ENCODE measurements at places on chromosomes 5 and 9.

DNA sequence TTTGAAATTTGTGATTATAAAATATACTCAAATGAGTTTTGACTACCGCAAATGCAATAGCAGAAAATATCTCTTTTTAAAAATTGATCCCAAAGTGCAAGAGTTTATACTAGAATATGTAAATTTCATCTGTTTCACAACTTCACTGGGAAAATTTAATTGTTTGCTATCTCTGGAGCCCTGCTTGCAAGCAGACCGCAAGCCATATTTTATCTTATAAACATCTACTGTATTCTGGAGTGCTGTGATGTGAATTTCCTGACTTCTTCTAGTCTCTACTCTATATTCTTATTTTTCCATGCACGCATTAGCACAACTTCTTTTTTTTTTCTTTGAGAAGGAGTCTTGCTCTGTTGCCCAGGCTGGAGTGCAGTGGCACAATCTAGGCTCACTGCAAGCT is 98.7 kb downstream of the DROSHA start:
- no peak for DNase-seq

GRCh38 chr9:97873425-97873824 is 20.4 kb downstream of the FOXE1 start:
- no peak for DNase-seq

- DNase-seq: no peak
Measured at GRCh38 chr5:78903861-78904260, 81.2 kb downstream of the ARSB start.

DNA sequence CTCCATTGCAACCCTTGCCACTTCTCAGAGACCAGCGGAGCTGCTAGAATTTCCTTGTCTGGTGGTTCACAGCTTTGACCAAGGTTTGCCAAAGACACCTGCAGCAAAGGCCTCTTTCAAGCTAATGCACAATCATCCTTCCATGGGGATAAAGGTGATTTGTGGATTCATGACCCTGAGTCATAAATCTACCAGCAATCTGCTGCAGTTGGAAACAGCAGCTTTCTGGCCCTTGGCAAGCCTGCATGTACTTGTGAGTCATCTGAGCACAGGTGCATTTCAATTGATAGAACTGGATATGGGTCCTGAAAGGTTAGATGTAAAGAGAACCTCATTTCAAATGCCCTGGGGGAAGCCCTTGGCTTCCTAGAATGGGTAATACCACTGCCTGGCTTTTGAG is 21.6 kb upstream of the TCF7 start:
- no peak for DNase-seq

- DNase-seq: no peak
Measured at GRCh38 chr9:129478961-129479630, 141.8 kb downstream of the C9orf50 start.

GRCh38 chr5:74156728-74157383 is 483.7 kb downstream of the ENC1 start:
- DNase-seq: no peak

DNA sequence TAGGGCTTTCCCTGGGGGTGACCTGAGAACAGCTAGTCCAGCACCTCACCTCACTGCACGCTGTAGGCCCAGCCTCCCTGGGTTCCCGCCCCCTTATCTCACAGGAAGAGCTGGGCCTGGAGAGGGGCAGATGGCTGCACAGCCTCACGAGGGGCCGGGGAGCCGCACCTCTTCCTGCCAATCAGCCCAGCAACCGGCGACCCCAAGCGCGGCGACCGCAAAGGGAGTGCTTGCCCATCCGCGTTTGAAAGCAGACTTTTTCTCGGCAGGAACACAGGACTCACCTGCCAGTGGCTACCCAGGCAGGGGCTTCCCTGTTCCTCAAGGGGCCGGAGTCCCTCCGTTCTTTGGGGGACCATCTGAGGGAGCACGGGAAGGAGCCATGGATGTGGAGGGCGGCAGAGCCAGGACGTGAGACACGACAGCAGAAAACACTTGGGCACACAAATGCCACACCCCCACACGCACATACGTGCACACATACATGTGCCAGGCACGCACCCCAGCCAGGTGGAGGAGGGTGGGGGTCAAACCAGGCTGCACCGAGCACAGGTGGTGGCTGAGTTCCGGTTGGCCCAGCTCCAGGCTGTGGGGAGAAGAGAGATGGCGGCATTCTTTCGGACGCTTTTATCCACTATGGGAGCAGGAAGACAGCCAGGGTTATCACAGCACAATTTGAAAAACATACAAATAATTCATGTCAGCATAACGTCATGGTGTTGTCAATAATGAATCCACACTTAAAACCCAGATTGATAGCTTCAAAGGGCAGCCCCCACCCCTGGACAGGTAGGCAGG is 11.3 kb downstream of the TMEM250 start:
- DNase-seq: peak; percentile 83

DNA sequence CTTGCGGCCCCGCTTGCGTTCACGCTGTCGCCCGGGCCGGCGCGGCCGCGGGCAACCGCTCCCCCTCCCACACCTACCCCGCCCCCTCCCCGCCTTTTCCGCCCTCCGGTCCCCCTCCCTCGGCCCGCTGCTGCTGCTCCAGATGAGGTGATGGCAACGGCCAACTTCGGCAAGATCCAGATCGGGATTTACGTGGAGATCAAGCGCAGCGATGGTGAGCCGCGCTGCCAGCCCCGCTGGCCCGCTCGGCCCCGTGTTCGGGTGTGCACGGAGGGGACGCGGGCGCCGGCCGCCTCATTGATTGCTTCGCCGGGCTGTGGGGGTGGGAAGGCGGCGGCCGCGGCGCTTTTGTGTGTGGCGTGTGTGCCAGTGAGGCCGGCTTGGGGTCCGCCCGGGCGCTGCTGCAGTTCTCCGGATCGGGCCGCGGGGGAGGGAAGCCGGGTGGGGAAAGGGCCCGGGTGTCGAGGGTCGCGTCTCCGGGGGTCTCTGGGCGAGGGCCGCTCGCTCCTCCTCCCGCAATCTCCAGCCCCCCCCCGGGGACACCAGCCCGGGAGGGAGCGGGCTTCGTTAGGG is 403 bp downstream of the KIF2A start:
- DNase-seq: peak; percentile 64

DNA sequence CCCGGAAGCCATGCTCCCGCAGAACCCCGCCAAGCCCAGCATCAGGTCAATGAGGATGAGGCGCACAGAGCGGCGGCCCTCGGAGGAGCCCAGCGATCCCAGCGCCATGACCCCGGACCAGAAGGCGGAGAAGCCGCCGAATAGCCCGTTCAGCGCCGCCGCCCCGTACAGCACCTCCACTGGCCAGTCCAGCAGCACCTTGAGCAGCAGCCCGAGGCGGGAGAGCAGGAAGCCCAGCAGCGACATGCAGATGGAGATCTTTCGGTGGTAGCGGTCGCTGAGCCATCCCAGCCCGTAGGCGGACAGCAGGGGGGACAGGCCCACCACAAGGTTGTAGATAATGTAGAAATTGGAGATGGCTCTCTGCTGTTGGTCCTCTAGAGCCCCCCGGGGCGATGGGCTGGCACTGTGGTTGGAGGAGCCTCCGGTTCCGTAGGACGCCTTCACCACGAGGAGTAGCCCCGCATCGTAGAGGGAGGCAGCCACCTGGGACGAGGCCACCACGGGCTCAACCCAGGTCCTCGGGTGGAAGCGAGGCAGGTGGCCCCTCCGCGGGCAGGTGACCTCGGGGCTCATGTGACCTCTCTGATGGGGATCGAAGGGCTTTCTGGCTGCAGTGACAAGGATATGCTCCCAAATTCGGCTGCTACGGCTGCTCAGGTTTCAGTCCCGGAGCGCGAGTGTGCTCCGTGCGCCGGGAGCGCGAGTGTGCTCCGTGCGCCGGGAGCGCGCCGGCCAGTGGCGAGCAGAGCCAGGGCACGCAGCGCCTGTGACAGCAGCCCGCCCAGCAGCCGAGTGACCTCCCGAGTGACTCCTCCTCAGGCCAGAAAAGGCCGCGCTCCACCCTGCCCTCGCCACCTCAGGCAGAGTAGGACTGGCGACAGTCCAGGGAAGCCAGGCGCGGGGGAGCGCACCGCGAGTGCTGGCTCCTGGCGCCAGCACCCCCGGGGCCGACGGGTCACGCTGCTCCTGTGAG is at the start of gene SLC46A2:
Gene SLC46A2 (minus strand): TSS at position 771 of the 976 bp plus-strand sequence. CDS start 195 bp downstream, at position 576.
- no peak for DNase-seq

DNA sequence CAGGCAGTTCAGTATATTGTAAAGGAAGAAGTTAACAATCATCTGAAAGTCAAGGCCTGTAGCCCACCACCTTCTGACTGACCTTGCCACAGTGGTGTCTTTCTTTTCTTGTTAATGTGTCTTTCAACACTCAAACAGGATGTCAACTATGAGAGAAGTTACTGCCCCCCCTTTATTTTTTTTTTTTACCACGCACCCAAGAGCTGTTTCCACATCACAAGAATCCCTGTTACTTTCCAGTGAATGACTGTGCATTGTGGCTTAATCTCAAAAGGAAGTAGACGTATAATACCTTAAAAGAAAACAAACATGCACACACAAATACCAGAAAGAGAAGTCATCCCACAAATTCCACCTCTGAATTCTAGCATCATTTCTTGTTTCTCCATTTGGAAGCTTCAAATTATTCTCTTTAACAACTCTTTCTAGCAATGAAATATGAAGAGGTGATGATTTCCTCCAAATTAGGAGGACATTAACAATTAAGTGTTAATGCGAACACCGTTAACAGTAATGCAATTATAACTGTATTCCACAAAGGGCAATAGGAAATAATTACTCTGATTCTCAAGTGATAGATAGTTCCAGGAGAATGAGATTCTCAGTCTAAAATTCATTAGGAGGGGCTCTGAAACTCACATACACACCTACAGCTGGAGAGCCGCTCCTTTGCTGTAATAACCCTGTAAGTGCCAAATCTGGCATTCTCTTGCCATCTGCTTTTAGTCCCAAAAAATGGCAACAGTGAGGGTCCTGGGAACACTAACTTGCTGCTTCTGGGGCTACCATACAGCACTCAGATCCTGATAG is 201.0 kb downstream of the EFNA5 start:
- peak; percentile 69 for DNase-seq

DNA sequence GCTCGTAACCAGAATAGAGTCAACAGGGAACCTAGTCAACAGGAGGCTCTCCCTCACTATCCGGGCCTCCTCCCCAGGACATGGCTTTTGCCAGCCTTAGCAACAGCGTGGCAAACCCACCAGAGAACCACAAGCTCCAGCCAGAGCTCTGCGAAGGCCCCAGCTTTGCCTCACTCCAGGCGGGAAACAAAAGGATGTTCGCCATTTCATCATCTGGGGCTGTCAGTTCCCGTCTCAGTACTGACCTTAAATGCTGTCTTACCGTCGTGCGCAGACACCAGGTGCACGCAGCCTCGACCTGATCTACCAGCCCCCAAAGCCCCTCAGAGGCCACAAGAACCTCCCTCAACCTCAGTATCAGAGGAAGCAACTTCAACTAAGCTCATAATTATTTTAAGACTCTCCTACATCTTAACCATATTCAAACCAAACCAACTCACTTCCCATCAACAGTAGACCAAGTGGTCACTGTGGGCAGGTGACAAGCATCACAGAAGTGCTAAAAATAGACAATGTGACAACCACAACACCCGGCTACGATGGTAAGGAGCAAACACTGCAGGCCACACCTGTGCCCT is 71.4 kb downstream of the SEMA4D start:
- peak; percentile 87 for DNase-seq

GRCh38 chr5:134136771-134137170 is 22.3 kb downstream of the TCF7 start:
- DNase-seq: no peak

DNA sequence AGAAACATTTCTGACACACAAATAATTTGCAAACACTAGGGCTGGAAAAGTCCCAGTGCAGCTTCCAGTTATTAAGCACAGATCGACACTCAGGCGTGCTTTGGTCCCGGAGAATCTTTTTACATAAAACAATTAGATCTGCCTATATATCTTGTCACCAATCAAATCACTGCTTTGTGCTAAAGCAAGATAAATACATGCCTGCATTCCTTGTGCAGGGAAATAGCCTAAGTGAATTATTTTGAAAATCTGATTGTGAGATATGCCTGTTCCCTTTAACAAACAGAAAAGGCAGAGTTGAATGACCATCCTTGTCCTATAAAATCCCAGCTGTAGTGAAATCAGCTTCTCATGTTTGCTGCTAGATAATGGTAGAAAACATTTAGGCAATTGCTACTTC is 604.4 kb downstream of the CCDC171 start:
- no peak for DNase-seq

DNA sequence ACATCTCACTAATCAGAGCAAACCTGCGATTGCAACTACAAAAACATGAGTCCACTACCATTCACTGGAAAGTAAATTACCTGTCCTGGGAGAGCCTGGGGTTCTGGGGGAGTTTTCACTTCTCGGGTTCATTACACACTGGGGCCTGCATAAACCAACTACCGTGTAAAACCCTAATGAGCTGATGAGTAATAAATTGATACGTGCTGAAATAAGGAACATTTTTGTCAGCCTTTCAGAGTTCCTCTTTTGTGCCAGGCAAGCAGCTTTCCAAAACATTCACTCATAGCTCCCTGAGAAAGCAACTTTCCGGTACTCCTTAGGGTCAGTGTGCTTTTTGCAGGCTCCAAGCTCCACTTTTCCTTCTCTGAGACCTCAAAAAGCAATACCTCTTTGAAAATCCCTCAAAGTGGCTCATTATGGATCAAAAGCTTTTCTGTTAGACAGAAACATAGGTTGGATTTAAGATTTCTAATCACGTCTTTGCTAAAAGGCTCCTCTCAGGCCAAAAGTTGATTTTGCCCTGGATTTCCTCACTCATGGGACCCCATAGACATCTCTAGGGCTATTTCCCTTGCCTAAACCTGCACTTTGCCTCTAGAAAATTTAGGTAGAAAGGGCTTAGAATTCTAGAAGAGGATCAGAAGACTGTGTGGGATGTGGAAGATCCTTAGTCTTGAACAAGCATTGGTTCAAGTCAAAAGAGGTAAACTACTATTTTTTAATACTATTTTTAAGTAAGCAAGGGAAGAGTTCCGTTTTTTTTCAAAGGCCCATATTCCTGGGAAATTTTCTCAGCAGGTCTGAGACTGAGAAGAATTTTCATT is 74.8 kb downstream of the ST8SIA4 start:
- DNase-seq: no peak

- peak; percentile 71 for DNase-seq
Measured at GRCh38 chr5:160438316-160439204, 16.9 kb downstream of the PTTG1 start.

GRCh38 chr9:105117234-105117633 is 127.2 kb upstream of the SLC44A1 start:
- no peak for DNase-seq

- DNase-seq: no peak
Measured at GRCh38 chr5:44388321-44389089, 715 bp downstream of the FGF10 start.

DNA sequence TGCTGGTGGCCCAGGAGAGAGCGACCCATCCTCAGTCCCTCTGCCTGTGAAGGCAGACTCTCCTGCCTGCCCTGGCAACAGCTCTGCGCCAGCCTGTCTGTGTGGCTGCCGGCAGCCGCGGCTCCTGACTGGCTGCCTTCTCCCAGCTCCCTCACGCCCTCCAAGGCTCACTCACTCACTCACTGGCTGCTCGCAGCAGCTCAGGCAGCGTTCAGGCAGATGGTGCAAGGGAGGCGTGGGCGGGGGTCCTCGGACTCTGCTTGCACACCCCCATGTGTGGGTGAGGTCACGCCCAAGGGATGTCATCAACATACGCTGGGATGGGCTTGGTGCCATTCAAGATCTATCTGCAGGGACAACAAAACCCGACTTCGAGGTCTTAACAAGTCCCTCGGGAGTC is 66.7 kb downstream of the DAB2IP start:
- no peak for DNase-seq
